ENCODE measurements at places on chromosomes 1 and 21.

GRCh38 chr1:36144413-36144812 is 4.9 kb downstream of the TRAPPC3 start:
- no peak for DNase-seq

DNA sequence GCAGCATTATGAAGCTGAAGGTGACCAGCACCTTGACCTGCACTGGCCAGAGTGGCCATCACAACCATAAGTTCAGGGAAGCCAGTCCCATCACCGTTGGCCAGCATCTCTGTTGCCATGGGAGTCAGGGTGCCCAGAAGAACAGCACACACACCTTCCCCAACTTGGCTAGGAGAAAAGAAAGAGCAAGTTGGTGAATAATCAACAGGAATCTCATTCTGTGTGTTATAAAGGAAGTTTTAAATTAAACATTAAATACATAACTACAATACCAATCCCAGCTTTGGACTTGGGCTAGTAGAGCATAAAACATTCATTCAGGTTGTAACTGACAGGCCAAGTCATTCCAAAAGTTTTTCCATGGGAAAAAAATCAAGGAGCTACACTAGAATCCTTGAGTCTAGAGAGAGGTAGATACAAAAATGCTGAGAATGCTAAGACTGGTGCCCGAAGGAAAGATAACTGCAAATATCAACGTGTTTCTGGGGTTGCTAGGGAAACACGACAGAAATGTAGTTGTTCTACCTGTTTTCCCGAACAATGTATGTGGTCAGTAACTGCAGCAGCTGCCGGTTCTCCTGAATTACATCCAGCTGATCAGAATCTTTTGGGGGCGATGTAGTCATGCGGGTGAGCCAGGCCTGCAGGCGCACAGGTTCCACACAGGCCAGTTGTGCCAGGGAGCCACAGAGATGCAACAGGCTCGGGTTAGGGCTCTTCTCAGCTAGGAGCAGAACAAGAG is 45.6 kb downstream of the UBR4 start:
- DNase-seq, result no peak

GRCh38 chr21:35216996-35217395 is 167.9 kb upstream of the RUNX1 start:
- no peak for DNase-seq

GRCh38 chr1:1291548-1292441 is 11.6 kb downstream of the SCNN1D start:
- DNase-seq, result peak; percentile 52

- DNase-seq, result no peak
Observed at GRCh38 chr1:19577561-19577960, 66.5 kb upstream of the NBL1 start.

DNA sequence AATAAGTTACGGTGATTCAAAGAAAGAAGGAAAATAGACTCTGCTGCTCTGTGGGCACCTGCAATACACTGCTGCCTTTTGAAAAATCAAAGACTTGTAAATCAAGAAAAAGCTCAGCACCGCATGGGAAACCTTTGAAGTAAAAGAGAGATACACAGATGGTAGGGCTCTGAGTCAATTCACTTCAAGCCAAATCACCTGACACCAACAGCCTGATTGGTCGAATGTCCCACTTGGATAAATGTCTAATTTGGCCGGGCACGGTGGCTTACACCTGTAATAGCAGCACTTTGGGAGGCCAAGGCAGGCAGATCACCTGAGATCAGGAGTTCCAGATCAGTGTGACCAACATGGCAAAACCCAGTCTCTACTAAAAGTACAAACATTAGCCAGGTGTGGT is 19.2 kb upstream of the RCAN3 start:
- DNase-seq, result peak; percentile 58

GRCh38 chr1:31374511-31375196 is 1.8 kb upstream of the FABP3 start:
- no peak for DNase-seq

DNA sequence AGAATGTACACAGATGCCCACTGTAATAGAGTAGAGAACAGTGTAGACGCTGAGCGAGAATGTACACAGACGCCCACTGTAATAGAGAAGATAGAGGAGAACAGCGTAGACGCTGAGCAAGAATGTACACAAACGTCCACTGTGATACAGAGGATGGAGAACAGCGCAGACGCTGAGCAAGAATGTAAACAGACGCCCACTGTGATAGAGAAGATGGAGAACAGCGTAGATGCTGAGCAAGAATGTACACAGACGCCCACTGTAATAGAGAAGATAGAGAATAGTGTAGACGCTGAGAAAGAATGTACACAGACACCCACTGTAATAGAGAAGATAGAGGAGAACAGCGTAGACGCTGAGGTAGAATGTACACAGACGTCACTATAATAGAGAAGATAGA is 306.9 kb downstream of the SMYD3 start:
- DNase-seq, result no peak

DNA sequence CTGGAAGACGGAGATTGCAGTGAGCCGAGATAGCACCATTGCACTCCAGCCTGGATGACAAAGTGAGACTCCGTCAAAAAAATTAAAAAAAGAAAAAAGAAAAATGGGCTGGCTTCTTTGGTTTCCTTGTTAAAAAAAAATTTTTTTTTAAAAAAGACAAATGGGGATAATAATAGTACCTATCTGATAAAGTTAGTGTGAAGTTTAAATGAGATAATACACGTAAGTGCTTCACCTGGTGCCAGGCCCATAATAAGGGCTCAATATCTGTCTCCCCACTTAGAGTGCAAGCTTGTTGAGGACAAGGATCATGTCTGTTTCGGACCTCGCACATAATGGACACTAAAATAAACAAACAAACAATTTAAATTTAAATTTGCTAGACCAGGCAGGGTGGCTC is 30.0 kb upstream of the HTR1D start:
- no peak for DNase-seq

GRCh38 chr1:2526824-2527555 is 594 bp upstream of the PANK4 start:
- peak; percentile 80 for DNase-seq

- no peak for DNase-seq
Observed at GRCh38 chr1:205170532-205171269, 40.8 kb downstream of the DSTYK start.

DNA sequence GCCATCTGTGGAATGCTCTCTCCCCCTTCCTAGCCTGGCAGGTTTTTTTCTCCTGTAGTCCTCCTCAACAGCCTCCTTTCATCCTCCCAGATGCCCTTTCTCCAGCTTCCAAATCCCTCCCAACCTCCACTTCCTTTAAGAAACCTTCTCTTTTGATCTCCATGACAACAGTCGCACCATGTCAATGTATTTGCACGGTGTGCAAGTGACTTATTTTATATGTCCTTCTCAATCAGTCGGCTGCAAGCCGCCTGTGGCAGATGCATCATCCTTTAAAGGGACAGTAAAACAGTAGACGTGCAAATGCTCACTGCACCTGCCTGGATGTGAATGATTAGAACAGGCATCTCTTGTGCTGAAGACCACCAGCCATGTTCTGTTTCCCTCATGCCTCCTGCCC is 285.2 kb downstream of the PCP4 start:
- DNase-seq, result no peak

DNA sequence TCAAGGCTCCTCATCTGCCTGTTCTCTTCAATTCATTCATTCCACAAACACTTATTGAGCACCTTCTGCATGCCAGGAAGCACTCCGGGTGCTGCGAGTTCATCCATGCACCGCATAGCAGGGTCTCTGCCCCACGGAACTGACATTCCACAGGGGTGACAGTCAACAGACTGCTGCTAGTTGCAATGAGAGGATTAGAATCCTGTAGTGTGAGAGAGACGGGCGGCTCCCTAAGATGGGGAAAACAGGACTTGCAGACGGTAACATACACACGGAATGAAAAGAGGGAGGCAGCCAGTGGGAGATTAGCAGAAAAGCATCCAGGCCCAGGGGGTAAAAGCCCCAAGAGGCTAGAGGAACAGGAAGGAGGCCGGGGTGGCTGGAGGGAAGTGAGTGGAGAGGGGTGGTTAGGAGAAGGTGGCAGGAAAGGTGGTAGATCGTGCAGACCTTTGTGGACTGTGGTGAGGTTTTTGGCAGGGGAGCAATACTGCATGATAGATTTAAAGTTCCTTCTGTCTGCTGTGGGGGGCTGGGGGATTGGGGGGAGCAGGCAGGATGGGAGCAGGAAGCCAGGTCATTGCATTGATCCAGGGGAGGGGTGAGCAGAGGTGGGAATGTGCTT is 6.6 kb downstream of the TNFRSF8 start:
- DNase-seq, result peak; percentile 49

DNA sequence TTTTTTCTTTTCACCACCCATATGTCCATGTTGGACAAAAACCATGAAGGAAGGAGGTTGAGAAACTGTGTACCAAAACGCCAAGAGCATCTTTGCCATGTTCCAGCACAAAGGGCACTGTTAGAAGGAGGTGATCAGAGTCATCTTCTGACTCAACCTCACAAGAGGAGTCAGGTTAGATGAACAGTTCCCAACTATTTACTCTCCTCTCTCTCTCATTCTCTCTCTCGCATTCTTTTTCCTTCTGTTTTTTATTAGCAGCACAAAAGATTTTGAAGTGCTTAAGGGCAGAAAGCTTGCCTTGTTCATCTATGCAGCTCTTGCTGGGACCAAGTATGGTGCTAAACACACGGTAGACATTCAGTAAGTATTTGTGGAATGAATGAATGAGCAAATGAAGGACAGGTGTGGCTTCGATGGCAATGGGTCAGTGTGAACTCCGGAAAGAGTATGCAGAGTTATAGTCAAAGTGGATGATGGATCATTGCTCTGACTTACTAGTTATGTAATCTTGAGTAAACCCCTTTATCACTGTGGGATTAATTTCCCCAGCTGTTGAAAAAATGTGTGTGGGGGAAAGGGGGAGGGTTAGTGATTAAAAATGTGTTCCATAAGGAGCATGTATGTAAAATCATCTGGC is 33.9 kb downstream of the DDR2 start:
- DNase-seq, result no peak
